ENCODE measurements at places on chromosomes 1 and 21. TPM values are rescaled to one million over a fixed set of nuclear protein-coding genes. Genes with fewer than 3 reads are reported as not detected.

GRCh38 chr21:44420416-44421205, 34.7 kb upstream of the LRRC3 start:
- DNase-seq, result no peak

DNA sequence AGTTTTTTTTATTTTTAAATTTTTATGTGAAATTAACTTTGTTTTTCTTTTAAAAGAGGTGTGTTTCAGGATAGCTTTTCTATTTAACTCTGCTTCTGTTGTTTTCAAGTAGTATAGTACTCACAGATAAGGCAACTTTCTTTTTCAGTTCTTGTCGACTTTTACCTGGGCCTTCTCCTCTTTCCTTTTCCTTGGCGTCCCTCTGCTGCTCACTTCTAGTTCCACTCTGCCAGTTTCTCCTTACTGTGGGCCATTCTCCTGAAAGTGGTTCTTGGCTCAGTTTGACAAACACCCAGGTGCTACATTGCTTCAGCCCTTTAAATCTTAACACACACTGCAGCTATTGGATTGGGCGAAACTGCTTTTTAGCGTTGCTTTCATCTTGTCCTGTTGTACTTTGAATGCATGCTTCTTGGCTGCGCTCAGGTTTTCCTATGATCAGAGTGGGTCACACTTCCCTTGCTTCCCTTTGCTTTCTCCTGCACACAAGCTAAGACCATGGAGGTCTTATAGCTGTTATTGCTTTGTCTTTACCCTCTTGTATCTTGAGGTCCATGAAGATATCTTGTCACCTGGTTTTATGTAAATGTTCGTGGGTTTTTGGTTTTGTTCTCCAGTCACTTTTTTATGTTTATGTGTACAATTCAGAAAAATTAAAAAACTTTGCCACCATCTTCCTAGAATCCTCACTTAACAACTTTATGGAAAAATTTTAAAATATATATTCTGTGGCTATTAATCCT, 21.6 kb downstream of the GABPA start:
- no peak for DNase-seq

DNA sequence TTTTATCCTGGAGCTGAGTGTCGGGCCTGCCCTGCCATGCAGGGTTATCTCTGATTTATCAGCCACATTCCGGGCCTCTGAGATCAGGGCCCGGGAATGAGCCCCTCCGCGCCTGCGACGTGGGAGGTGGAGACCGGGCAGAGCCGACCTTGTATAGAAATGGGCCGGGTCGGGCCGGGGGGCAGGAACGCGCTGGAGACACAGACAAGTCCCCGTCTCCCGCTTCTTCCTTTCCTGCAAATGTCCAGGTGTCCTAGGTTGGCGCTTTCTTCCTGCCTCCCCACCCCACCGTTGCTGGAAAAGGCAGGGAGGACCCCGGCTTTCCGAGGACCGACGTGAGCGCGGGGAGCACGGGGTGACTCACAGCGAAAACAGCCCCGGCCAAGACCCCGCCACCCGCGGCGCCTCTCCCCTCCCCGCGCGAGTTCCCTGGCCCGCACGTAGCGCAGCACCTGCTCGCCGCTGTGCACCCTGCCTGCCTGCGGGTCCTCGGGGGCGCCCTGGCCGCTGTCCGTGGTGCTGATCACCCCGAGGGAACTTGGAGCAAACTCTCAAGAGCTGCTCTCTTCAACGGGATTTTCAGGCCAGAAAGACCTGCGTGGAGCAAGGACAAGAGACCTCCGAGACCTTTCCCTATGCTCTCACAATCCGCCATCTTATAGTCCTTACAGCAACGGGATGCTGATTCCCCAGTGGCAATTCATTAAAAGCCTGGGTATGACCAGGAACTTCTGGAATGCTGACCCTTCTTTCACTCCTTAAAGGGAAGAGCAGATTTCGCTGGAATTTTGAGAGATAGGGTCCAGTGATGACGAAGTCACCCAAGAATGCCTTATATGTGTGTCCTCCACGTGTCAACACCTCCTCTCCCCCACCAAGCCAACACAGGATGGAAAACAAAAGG, 475 bp upstream of the NPPB start:
- peak; percentile 49 for DNase-seq

- DNase-seq, result no peak
These were observed 58.2 kb downstream of the TBX19 start for GRCh38 chr1:168338589-168339503.

SPAG17 gene
- under 0.01 TPM for total RNA-seq

HSPB7 gene
- 0.56 TPM for total RNA-seq

IQGAP3 gene
- 13.6 TPM for total RNA-seq

TRABD2B gene
- not detected for total RNA-seq

MKNK1 gene
- 16.4 TPM for total RNA-seq
